MV-4-11 (cell line): ENCODE measurements at places on chromosomes 12 and 14.

GRCh38 chr14:104676694-104677511 is 12.5 kb upstream of the INF2 start:
- no peak for DNase-seq

DNA sequence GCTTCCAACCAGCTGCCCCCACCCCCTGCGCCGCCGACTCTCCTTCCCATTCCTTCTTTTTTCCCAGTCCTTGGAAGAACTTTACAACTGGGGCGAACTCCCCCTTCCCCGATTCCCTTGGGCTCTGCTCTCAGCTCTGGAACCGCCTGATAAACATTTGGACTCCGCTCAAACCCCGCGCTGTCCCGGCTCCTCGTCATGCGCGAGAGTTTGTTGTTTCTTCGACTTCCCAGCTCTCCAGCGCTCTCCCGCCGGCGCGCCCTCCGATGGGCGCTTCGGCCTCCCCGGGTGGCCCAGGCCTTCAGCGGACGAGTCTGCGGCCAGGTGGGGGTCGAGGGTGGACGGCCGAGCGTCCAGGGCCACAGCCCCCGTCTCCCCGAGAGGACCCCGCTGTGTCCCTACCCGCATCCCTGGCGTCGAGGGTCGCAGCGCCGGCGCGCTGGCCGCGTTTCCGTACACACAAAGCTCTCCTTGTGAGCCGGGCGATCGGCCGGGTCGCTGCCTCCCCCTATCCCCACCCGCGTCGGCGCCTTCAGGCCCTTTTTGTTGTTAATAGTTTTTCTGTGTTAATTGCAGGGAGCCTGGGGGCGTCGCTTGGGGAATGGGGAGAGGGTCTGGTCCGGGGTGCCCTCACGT is 847 bp downstream of the MMP14 start:
- DNase-seq, result peak; percentile 15

DNA sequence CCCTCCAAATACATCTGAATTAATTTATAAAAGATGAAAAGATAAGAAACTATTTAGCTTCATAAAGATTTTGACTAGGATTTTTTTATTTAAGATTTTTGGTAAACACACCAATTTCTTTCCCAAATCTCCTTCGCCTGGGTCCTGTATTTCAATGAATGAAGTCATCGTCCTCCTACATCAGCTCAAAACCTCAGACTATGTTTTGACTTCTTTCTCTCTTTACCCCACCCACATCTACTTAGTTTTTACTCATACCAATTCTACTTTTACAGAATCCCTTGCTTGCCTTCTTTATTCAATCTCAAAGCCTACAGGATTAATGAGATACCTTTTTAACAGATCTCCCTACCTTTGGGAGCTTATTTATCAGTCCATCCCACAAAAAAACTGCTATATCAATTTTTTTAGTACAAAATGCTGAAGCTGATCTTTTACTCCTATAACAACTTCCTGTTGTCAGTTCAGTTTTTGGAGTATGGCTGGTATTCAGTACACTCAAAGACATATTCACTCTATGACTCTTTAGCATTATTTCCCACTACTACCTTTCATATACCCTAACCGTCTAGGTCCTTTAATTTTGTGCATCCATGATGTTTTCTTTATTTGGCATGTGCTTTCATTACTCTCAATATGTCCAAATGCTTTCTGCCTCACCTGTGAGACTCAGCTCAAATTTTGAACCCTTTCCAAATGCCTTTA is 18.7 kb upstream of the CCDC91 start:
- DNase-seq, result no peak

- no peak for DNase-seq
Observed at GRCh38 chr12:109539508-109539907, 33.8 kb downstream of the MMAB start.

GRCh38 chr12:93733358-93733757 is 56.2 kb downstream of the CRADD start:
- peak; percentile 48 for DNase-seq

- no peak for DNase-seq
Observed at GRCh38 chr12:100372853-100373640, 16.2 kb downstream of the SLC17A8 start.

DNA sequence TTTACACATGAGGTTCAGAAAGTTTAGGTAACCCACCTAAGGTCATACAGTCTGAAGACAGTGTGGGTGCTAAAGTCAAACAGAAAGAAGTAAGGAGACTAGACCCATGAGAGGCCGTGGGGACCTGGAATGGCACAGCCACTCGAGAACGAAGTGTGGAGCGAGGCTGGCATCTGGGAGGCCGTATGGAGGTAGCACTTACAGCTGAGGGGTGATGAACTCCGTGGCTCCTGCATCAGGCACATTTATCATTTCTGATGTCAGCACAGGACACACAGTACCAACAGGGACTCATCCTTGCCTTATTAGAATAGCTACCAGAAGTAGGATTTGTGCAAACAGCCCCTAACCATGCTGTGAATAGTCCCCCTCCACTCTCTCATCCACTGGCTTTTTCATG is 30.5 kb downstream of the CRACR2A start:
- no peak for DNase-seq

GRCh38 chr12:26699237-26699636 is 133.8 kb downstream of the ITPR2 start:
- DNase-seq, result no peak

DNA sequence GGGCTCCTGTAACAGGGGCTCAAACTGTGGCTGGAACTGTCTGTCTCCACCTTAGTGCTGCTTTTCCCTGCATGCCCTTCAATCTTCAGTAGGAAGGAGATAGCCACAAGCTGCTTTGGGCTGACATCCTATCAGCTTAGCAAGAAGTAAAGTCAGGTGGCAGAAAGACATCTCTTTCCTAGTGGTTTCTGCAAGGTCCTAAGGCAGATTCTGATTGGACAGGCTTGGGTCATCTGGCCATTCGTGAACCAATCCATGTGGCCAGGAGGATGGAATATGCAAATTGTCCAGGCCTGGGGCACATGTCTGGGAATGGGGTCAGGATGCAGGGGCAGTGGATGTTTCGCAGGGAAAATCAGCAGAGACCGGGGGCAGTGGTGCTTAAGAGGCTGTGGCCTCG is 5.2 kb downstream of the RITA1 start:
- DNase-seq, result peak; percentile 26

DNA sequence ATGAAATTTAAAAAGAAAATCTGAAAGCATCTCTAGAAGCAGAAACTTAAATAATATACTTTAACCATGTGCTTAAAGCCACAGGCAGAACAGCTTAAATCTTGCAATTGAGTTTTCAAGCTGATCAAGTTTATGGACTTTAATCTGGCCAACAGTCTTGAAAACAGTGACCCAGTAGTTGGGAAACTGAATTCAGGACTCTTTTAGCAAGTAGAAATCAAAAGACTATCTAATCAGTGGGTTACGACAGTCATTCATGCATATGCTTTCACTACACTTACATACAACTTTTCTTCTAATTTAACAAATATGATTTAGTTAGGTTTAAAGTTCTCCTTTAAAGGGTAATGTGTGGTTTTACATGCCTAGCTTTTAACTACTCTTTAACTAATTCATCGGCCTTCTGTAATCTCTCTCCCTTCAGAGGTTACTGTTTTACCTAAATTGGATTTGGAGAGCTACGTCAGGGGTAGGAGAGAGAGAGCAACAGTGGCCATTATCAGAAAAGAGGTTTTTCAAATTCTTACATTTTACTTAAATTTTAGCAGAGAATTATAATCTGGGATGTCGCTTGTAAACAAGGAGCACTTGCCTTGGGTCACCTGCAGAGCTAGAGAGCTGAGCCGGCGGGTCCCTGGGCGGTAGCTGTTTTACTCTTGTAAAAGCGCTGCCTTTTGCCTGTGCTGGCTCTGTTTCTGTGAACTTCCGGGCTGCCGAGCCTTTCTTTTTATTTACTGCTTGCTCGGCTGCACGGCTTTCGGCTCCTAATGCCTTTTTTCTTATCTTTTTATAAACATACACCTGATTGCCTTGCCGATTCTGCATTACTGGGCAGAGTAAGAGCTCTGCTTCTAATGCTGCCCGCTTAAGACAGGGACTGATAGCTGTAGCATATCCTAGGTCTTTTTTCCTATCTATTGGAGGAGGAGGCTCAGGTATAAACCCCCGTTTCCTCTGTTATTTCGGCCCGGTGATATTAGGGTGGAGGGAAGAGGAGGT is 17.4 kb upstream of the LYZ start:
- DNase-seq, result no peak

- no peak for DNase-seq
Observed at GRCh38 chr12:113757221-113758002, 208.7 kb downstream of the RBM19 start.

DNA sequence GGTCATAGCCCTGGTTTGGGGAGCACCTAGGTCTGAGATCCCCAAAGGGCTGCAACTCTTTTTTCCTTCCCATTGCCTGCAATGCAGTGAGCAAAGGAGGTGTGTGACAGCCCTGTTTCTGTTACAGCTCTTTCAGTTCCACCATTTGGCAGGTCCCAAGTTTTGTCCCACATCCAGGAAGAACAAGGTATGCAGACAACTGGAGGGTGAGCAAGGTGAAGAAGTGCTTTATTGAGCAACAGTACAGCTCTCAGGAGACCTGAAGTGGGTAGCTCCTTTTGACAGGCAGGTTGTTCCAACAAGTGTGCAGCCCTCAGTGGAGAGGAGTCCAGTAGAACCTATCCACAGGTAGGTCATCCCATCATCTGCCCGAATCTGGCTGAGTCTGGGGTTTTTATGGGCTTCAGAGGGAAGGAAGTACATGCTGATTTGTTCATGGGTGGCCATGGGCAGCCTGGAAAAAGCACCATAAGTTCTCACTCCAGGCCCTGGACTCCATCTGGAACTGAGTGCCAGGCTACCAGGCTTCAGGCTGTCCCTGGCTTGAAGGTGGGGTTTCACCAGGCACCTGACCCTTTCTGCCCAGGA is 62.8 kb upstream of the NAV3 start:
- DNase-seq, result no peak
